ENCODE measurements at places on chromosomes 3 and 15.

GRCh38 chr3:50714946-50715345 is 40.2 kb downstream of the DOCK3 start:
- DNase-seq = no peak

DNA sequence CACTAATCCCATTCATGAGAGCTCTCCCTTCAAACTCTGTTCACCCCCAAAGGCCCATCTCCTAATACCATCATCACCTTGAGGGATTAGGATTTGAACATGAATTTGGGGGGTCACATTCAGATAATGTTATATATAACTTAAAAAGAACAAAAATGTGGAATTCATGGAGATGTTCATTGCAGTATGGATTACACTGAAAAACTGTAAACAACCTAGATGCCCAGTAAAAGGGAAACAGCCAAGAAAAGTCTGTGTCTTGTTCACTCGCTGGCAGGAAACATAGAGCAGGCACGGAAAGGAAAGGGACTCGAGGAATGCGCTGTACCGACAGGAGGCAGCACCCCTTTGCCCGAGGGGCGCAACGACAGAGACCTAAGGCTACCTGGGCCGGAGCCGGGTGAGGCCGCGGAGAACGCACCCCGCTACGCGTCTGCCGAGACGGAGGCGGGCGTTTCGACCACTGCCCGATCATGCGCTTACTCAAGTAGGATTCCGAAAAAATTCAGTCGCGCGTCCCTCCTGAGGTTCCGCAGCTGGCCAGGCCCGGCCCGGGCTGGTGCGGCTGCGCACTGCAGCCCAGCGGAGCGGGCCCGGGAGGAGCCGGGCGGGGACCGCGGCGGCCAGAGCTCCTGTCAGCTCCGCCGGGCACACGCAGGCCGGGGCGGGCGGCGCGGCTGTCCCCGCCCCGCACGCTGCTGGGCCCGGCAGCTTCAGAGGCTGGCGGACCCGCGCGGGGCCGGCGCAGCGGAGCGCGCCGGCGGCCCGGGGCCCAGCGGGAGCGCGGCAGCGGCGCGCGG is 862 bp upstream of the MAN2A2 start:
- peak; percentile 58 for DNase-seq

DNA sequence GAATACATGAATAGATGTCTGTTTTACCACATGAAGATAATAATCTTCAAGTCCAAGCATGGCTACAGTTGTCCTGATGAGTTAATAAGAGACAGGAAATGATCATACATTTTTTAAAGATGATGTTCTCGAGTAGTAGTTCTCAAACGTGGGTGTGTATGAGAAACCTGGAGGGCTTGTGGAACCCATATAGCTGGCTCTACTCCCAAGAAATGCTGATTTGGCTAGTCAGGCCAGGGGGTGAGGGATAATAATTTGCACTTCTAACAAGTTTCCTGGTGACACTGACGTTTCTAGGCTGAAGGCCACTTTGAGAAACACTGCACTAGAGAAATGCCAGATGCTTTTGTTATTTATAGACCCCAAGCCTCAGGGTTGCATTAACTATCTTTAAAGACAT is 37.0 kb downstream of the ROPN1B start:
- DNase-seq = no peak

GRCh38 chr15:31300208-31300661 is 26.4 kb upstream of the KLF13 start:
- no peak for DNase-seq

DNA sequence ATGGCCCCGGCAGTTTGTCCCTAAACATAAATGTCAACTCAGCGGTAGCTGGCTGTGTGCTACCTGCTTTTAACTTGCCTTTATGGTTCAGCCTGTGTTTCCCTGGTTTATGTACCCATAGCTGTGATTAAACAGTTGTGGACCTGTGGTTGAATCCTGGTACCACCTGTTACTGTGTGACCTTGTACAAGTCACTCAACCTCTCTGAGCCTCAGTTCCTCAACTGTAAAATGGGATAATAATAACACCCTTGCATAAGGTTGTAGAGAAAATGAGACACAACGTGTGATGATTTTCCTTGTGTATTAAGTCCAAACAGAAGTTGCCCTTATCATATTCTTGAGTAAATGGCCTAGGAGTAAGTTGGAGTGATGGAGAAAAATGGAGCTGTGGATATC is 6.3 kb downstream of the GALNT15 start:
- DNase-seq = no peak

DNA sequence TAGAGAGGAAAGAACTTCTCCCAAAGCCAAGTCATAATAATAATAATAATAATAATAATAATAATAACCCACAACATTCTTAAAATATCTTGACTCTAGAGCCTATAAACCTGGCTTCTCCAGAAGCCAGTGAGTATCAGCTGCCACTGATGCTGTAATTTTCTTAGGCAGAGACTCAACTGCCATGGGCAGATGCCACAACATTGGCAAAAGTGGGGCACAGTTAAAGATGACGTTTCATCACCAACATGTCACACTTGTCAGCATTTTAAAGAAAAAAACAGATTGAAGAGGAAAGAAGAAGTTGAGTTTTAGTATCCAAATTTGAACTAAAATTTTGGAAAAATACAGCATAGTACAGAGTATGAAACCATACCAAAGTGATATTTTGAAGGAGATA is 265.0 kb downstream of the ZMAT3 start:
- DNase-seq = no peak

- DNase-seq = no peak
Observed at GRCh38 chr3:115623044-115623868, at the start of gene GAP43. GAP43 (plus strand) TSS chr3:115623510; CDS start chr3:115623690, 180 bp downstream.

DNA sequence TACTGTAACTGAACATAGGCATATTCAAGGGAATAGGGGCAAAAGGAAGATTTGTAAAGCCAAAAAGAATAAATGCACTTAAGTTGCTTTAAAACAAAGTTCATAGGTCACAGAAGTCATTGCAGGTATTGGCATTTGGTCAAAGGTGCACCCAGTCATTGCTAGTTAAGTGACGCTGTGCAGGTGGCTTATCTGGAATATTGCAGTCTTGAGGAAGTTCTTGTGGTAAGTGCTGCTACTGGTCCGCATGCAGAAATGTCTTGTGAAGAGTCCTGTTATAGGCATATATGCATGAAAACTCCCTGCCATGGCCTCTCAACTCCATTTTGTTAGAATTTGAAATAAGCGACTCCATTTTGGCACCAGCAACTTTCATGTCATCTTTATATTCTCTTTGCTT is 293.1 kb downstream of the GBE1 start:
- DNase-seq = no peak

GRCh38 chr3:156749244-156749643 is 74.9 kb downstream of the TIPARP start:
- peak; percentile 33 for DNase-seq

GRCh38 chr3:128294999-128295468 is 141.8 kb downstream of the EEFSEC start:
- DNase-seq = no peak

DNA sequence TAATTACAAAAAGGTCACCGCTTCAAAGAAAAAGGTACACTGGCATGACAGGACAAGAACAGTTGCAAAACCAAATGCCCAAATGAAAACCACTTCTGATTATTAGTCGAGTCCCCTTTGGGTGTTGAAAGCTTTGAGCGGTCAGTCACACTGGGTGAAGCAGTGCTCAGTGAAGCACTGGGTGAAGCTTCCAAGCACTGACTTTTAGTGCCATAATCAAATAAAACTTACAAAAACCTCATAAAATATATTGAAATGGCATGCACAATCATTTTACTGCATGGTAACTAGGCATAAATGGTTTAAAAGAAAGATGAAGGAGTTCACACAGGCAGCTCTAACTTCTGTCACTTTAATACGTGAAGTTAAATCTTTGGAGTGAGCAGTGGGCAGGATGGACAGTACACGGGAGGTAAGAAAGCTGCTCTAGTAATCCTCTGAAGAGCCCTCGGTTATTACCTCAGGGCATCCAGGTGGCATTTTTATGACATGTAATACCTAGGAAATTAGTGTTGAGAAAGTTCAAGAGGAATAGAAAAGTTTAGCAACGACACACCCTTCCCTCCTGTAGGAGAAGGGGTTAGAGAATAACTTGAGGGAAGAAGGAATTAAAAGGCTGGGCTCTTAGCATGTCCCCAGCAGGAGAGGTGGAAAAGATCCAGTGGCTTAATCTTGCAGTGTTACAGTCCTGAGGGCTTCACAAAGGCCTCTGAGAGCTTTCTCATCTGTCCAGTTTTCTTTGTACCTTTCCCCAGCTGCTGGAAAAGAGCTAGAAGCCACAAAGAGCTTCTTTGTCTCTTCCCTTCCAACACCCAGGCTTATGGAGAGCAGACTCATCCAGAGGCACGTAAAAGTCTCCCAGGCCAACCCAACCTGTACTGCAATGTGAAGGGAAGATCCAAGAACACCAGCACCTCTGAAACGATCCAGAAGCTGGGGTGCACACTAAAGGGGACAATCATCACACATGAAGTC is 64.9 kb upstream of the MYO5C start:
- no peak for DNase-seq

DNA sequence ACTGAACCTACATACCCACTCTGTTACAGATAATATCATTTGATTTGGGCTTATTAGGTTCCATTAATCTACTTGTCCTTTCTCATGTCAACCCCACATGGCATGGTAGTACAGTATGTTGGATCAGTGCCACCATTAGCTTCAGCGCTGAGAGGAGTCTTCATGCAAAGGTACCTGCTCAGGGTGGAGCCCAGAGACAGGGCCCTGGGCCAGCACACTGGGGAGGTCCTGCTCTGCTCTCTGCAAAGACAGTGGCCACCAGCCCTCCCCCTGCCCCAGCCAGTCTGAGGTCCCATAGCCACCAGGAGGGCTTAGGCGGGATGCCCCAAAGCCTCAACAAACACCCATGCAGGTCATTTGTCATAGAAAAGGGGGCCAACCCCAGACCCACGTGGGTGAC is 71.0 kb downstream of the ATP10A start:
- no peak for DNase-seq

- DNase-seq = no peak
Observed at GRCh38 chr3:139120086-139121056, 75.7 kb upstream of the PRR23C start.

DNA sequence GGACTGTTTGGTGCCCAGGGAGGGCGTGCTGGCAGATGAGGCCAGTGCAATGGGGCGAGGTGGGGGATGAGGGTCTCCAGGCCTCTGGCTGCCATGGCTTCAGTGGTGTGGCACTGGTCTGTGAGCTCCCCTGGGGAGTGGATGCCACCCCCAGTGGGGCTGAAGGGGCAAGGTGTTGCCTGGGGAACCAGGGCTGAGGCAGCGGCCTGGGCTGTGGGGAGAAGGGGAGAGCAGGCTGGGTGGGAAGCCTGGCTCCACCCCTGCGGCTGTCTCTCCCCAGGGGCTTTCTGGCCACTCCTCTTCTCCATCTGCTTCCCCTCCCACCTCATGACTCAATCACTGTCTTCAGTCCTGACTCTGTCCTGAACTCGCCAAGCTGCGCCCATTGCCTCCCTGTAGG is 88.4 kb upstream of the TLE3 start:
- DNase-seq = no peak

DNA sequence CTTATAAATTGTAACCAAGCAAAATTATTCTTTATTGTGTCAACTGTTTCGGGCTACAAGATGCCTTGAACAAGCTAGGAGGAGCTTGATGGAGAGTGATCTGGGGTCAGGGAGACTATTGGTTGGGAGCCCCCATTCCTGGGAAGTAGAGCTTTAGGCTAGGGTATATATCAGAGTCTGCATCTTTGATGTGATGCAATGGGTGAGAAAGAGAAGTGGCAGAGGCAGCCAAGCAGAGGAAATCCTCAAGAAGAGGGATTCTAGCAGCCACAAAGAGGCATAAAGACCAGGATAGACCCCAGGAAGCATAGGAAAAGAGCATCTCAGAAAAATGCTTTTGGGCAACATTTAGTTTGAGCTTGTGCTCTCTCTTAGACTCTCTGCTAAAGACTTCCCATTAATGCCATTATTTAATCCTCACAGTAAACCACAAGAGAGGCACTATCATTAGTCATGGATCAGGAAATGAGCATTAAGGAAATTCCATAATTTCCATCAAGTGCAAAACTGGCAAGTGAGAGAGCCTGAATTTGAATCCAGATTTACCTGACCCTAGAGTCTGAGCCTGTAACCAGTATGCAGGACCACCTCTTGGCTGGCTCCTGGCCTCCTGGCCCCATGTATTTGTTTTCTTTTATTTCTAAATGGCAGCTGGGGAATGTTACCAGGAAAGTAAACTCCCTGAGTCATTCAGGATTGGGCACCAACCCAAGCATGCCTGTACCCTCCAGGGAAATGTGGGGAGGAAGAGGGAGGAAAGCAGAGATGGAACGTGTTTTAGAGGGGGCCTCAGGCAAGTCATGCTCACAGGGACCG is 118.7 kb downstream of the RPL22L1 start:
- peak; percentile 10 for DNase-seq

DNA sequence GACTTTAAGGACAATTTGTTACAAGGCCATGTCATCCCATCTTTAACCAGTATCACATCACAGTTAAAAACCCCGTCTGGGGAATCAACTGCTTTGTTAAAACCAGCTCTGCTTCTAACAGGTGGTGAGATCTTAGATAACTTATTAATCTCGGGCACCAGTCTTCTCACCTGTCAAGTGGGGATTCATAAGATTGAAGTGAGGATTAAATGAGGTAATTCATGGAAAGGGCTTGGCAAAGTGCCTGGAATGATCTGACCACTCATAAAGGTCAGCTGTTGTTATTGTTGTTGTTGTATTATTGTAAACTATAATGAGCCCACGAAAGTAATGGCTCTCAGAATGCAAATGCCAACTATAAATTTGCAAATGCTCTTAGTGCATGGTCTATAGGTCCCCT is 30.1 kb upstream of the SLC24A5 start:
- no peak for DNase-seq

GRCh38 chr3:188389711-188390342 is 235.9 kb downstream of the LPP start:
- no peak for DNase-seq

- no peak for DNase-seq
Observed at GRCh38 chr3:54173371-54173770, 51.0 kb downstream of the CACNA2D3 start.

DNA sequence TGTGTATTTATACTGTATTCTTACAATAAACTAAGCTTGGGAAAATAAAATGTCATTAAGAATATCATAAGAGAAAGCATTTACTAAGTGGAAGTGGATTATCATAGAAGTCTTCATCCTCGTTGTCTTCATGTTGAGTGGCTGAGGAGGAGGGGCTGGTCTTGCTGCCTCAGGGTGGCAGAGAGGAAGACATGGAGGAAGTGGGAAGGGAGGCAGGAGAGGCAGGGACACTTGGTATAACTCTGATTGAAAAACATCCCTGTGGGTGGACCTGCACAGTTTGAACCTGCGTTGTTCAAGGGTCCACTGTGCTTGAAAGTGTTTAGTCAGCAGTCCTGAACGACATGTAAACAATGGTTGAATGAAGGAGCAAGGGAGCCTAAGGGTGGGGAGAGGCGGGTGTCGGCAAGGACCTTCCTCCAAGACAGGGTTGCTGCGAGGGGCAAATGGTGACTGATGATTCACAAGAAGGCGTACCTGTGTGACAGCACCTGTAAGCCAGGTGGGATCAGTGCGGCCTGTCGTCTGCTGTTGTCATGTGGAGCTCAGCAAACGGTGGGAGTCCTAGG is 103.8 kb upstream of the KLF13 start:
- no peak for DNase-seq
